ENCODE measurements at places on chromosomes 11 and 22. TPM values are rescaled to one million over a fixed set of nuclear protein-coding genes. Genes with fewer than 3 reads are reported as not detected.

The NFAM1 gene
- 0.21 TPM for total RNA-seq

The SCN4B gene
- total RNA-seq, result 0.32 TPM

The MPZL3 gene
- 49.7 TPM for total RNA-seq

The PEX16 gene
- total RNA-seq, result 30.8 TPM

The FREY1 gene
- total RNA-seq, result 1.4 TPM

The PIWIL4 gene
- total RNA-seq, result 0.84 TPM

The C2CD3 gene
- total RNA-seq, result 33.1 TPM

Measured in activated T-helper 2 cell treated with anti-CD3 and anti-CD28 coated beads, Interferon-gamma antibody, Interleukin-2, Interleukin-4, amounts not matched to agents 10 μg/mL and 5 μg/mL and 100 μg/mL, durations not matched to agents 14 hours and 24 hours and 36 hours (primary cell).